Dermis blood vessel endothelial cell (primary cell): ENCODE measurements at places on chromosomes 7 and 10. TPM values are rescaled to one million over a fixed set of nuclear protein-coding genes. Genes with fewer than 3 reads are reported as not detected.

VWDE gene
- not detected in 2 replicates for total RNA-seq

GHITM gene
- total RNA-seq, result 192 and 193 TPM in 2 replicates

HIPK2 gene
- total RNA-seq, result 11.6 and 26.7 TPM in 2 replicates

SCIN gene
- total RNA-seq, result 0.17 and 2.6 TPM in 2 replicates

STYXL1 gene
- 28.1 and 38.3 TPM in 2 replicates for total RNA-seq
